Renal pelvis (tissue), 12 donors: ENCODE measurements at places on chromosomes 3 and 15.
A peak's percentile ranks its signal among the peaks of the same experiment; 100 is the strongest.

DNA sequence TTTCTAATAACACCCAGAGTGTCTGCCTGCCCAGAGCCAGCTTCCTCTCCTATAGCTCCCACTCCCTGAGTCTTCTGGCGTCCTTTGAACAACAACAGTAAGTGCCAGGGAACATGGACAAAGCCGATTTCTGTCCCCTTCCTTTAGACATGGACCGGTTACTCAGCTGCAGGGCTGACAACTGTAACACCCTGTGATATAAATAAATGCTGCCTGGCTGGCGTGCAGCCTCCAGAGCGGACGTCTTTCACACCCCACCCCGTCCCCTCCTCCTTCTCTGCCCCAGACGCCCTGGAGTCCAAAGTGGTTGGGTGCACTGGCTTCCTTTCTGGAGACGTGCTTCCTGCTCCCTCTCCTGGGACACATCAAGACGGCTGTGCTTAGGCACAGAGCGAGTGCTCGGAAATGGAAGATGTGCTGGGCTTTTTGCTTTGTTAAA, 281.9 kb upstream of the LRRFIP2 start:
- DNase-seq = peak; percentile 39

DNA sequence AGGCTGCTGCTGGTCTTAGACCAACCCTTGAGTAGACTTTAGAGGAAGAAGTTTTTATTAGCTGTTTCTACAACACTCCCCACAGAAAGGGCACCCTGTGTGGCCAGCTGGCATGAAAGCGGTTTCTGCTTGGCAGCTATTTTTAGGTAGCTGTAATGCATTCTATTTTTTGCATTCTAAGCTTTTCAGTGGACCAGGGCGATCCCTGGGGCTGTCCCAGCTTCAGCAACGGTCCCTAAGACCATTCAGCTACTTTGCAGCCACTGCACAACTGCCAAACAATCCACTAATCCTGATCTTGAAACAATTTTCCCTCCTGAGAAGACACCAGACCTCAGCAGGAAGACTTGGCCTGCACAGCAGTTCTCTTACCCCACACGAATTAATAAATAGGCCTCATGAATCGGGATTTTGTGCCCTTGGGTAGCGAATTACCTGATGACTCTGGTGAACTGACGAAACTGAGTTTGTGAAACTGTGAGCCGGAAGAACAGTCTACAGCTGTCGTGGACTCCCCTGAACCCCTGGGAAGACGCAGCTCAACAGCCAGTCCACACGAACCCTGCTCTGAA, 14.6 kb upstream of the TFRC start:
- no peak for DNase-seq

GRCh38 chr3:172341482-172342059, 106.7 kb downstream of the GHSR start:
- DNase-seq = peak; percentile 57

GRCh38 chr3:123092243-123092642, 25.4 kb downstream of the PDIA5 start:
- DNase-seq = no peak

DNA sequence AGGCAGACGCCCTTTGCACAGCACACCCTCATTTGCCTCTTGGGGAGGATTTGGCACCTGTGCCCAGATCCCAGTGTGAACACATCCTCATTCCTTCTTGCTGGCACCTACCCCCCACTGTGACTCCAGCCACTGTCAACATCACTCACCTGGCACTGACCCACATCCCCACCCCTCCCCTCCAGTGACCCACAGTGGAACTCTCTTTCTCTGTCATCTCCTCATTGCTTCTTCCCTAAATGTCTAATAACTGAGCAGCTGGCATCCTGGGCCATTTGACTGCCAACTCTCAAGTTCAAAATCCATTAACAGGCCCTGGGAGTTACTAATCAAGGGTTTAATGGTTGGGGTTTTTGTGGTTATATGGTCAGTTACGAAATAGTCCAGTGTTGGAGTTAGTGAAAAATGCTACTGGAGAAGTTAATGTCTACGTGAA, 14.4 kb downstream of the SNAPC5 start:
- DNase-seq = no peak

DNA sequence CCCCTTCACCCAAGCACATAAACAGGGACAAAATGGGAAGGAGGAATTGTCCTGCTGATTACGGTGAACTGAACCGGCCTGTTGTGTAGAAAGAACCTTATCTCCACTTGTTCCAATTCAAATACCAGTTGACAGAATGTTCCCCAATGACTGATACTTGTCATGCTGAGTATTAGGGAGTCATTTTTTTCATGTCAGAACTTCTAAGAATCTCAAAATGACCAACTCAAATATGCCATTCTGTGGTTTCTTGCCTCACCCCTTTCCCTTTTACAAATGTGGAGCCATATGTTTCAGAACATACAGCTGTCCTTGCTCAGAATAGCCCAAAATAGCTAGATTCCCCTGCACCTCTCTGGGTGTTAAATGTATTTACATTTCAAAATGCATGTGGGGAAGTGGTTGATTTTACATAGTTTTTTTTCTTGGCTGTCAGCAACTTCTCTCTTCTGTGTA, 405.9 kb upstream of the TBL1XR1 start:
- no peak for DNase-seq

GRCh38 chr3:64091501-64091900, 68.2 kb upstream of the PSMD6 start:
- DNase-seq = no peak

DNA sequence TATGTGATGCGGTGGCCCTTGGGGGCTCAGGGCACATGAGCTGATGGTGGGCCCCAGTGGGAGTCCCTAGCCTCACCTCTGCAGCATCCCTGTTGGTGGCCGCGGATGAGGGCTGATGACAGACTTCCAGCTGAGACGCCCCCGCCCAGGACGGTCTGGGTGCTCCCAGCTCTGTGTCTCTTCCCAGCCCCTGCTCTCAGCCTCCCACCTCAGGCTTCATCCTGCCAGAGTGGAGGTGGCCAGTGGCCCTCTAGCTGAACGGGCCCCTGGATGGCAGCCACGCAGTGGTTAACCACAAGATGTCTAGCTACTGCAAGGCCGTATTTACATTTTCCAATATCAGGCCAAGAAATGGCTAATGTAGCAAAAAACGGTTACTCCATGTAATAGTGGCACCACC, 205.3 kb upstream of the LINGO1 start:
- DNase-seq = no peak

DNA sequence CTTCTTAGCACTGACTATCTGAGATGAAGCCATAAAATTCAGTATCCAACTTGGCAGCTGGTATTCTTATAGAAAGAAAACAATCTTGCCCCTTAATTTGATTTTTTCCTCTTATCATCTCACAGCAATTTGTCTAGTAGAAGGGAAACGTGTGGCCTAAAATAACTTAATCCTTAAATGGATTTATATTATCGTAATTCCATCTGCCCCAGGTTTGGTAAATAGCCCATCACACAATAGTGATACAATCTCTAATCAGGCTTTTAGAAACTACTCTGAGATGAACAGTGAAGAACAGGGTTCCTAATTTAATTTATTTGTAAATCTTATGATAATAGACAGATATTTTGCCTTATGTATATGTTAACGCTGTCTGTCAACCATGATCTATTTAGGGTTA, 24.8 kb downstream of the PEX5L start:
- DNase-seq = no peak

DNA sequence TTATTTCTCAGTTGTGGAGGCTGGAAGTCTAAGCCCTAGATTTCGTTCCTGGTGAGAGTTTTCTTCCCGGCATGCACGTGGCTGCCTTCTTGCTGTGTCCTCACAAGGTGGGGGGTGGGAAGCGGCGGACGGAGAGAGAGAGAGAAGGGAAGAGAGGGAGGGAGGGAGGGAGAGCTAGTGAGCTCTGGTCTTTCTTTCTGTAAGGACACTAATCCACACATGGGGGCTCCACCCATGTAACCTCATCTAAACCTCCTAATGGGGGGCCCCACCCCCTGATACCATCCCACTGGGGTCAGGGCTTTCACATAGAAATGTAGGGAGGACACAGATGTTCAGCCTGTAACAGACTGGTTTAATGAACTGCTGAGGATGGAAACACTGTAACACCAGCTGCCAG, 7.3 kb downstream of the FBLN2 start:
- no peak for DNase-seq

- DNase-seq = no peak
Observed at GRCh38 chr15:77575203-77575934, 57.3 kb downstream of the LINGO1 start.

GRCh38 chr3:82030916-82031315, 269.5 kb upstream of the GBE1 start:
- DNase-seq = no peak

DNA sequence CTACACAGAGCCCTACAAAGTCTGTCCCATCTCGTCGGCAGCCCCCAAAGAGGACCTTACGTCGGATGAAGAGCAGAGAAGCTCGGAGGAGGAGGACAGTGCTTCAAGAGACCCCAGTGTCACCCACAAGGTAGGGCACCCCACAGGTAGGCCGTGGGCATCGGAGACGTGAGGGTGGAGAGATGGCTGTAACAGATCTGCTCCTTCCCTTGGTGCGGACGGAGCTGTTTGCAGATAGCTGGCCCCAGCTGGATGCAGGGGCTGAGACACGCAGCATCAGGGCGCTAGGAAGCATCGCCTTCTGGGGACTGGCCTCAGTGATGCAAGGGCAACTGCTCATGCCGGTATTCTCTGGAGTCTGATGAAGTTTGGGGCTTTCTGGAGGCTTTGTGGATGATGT, 45.4 kb downstream of the FGD5 start:
- DNase-seq = no peak

- DNase-seq = no peak
Observed at GRCh38 chr15:82901114-82901805, 51.3 kb downstream of the HOMER2 start.
